NCI-H460 (cell line): ENCODE measurements at places on chromosomes 1 and 21. TPM values are rescaled to one million over a fixed set of nuclear protein-coding genes. Genes with fewer than 3 reads are reported as not detected.

MRPL37 gene
- total RNA-seq, result 152 and 175 TPM in 2 replicates

WARS2 gene
- 16.1 and 17.6 TPM in 2 replicates for total RNA-seq

SPRR2B gene
- total RNA-seq, result not detected in 2 replicates

PLA2G5 gene
- total RNA-seq, result not detected in 2 replicates

TRIM17 gene
- not detected in 2 replicates for total RNA-seq

CELA3B gene
- total RNA-seq, result not detected in 2 replicates

RGS8 gene
- total RNA-seq, result not detected in 2 replicates

OLIG2 gene
- not detected in 2 replicates for total RNA-seq

NMNAT2 gene
- total RNA-seq, result 5.3 and 8.3 TPM in 2 replicates

CFAP107 gene
- total RNA-seq, result not detected in 2 replicates

C1orf105 gene
- total RNA-seq, result not detected in 2 replicates

C1orf115 gene
- total RNA-seq, result 3.8 and 5.7 TPM in 2 replicates

FCRL4 gene
- total RNA-seq, result not detected in 2 replicates

DYRK3 gene
- 14.1 and 15.5 TPM in 2 replicates for total RNA-seq

FCRL1 gene
- total RNA-seq, result not detected in 2 replicates

COL24A1 gene
- 0.09 and 0.30 TPM in 2 replicates for total RNA-seq

AKR7A3 gene
- total RNA-seq, result 0.17 and 0.22 TPM in 2 replicates

BCAN gene
- 0.07 TPM in 1 of 2 replicates, not detected in the other for total RNA-seq

GIPC2 gene
- total RNA-seq, result not detected in 2 replicates

NUDC gene
- 40.2 and 60.1 TPM in 2 replicates for total RNA-seq

GSTM5 gene
- total RNA-seq, result 0.12 TPM in 2 replicates

TMEM54 gene
- 5.3 and 6.1 TPM in 2 replicates for total RNA-seq

MYBPH gene
- not detected in 2 replicates for total RNA-seq

XKR8 gene
- 1.9 and 2.5 TPM in 2 replicates for total RNA-seq

CDC20 gene
- total RNA-seq, result 81.9 and 84.7 TPM in 2 replicates

SPAG17 gene
- not detected in 2 replicates for total RNA-seq

SPRR2F gene
- total RNA-seq, result not detected in 2 replicates
